Fibroblast of the aortic adventitia (primary cell): ENCODE measurements at places on chromosomes 16 and 17.
A peak's percentile ranks its signal among the peaks of the same experiment; 100 is the strongest.

- no peak for DNase-seq
These were observed 37.1 kb upstream of the MGAT5B start for GRCh38 chr17:76830987-76831715.

DNA sequence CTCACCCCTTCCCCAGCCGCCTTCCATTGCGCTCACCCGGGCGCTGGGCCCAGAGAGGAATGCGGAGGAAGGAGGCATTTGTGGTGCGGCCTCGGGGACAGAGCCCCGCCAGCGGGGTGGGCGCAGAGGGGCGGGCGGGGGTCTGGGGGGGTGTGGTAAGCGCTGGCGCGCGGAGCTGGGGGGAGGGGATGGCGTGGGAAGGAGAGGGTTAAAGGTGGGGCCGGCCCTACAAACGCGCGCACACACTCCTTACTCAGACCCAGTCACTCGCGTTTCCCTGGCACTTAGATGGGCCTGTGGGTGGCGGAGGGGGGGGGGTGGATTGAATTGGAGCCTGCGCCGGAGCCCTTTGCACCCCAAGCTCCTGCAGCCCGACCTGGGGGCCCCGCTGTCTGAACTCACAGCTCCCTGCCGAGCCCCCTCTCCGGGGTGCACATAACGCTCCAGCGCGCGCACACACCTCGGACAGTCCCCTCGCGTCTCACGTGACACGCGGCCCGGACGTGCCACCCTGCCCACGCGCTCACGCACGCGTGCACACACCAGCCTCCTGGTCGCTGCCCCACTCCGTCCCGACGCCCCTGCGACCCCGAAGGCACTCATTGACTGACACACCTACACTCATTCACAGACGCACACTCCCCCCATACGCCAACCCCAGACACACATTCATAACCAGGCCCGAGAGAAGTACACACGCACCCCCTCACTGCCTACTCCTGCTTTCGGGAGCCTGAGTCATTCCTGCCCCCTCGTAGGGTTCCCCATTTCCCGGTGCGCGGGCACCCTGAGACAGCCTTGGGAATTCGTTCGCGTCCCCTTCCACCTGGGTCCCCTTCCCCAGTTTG, 844 bp downstream of the TBKBP1 start:
- peak; percentile 64 for DNase-seq

GRCh38 chr17:61208301-61209105, 191.1 kb upstream of the TBX2 start:
- peak; percentile 40 for DNase-seq

- no peak for DNase-seq
These were observed 12.0 kb downstream of the IL4R start for GRCh38 chr16:27325736-27326135.

DNA sequence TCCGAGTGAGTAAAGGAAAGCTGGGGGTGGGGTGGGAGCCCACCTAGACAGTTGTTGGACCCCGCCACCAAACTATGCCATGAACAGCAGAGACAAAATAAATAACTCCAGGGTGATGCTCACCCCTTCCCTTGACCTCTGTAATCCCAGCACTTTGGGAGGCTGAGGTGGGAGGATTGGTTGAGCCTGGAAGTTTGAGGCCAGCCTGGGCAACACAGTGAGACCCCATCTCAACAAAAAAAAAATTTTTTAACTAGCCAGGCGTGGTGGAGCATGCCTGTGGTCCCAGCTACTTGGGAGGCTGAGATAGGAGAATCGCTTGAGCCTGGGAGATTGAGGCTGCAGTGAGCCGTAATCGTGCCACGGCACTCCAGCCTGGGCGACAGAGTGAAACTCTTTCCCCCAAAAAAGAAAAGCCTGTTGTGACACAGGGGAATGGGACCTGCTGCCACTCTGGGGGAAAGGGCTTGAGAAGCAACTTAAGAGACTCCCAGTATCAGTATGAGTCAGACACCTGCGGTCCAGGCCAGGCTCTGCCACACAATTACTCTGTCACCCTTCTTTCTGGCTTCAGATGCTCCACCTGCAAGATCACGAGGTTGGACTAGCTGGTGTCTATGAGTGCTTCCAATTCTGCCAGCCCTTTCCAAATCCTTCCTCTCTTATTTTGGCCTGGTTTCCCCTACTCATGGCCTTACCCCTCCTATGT, 5.0 kb downstream of the SGCA start:
- peak; percentile 31 for DNase-seq

DNA sequence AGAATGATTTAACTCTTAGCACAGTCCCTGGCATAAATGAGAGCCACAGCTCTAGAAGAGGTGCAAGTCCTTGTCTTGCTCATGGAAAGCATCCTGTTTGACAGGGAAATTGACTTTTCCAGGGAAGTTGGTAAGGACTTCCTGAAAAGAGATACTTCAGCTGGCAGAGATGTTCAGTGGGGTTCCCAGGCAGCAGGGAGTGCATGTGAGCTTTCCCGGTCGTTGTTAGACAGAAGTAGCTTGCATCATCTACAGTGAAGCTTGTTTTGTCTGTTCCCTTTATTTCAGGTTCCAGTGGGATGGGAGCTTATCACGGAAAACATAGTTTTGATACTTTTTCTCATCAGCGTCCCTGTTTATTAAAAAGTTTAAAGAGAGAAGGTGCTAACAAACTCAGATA, 22.9 kb downstream of the ALDH3A2 start:
- DNase-seq, result peak; percentile 11

- no peak for DNase-seq
These were observed 83.9 kb downstream of the SHISA6 start for GRCh38 chr17:11324846-11325420.

DNA sequence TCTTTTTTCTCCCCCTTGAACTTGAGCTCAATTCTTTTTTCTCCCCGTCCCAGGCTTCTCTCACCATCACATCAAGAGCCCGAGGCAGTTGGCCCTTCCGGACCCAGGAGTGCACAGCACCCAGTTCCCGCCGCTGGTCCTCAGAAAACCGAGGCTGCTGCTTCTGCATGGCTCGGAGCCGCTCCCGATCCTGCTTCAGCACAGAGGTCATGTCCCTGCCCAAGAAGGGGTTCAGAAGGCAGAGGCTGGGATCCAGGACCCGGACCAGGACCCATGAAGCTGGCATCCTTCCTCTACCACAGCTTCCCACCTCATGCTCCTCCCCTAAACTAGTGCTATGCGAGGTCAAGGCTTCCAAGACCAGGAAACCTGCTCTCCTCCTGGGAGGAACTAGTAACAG, 10.5 kb downstream of the PER1 start:
- DNase-seq, result no peak

DNA sequence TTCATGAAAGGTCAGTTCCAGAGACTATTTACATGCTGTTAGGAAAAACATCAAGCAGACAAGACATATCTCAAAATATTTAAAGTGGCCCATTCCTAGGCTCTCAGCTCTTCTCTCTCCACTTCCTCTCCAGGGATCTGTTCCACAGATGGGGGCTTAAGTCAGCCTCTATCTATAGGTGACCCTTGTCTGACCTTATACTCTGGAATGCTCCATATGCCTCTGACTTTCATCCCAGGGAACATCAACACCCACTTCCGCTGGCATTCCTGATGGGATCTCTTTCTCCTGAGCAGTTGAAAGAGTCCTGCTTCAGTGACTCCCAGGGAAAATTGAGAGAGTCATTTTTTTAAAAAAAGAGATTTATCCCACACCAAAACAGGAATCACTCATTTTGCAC, 11.5 kb upstream of the WIPI1 start:
- no peak for DNase-seq

- DNase-seq, result no peak
These were observed 3.7 kb upstream of the NPIPB15 start for GRCh38 chr16:74372369-74372768.

DNA sequence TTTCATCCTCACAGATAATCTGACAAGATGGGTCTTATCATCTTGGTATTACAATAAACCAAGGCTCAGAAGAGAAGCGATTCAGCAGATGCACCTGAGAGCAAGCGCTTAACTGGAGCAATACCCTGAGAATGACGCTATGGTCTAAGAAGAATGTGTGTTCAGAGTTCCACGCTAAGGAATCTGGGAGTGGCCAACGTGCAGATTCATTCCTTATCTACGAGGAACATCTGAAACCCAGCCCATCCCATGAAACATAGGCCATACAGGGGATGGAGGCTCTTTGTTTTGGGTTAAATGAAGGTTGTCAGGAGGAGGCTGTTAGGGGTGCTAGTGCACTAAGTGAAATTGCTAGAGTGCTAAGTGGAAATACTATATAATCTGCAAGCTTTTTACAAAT, 28.5 kb upstream of the KDM8 start:
- peak; percentile 45 for DNase-seq

DNA sequence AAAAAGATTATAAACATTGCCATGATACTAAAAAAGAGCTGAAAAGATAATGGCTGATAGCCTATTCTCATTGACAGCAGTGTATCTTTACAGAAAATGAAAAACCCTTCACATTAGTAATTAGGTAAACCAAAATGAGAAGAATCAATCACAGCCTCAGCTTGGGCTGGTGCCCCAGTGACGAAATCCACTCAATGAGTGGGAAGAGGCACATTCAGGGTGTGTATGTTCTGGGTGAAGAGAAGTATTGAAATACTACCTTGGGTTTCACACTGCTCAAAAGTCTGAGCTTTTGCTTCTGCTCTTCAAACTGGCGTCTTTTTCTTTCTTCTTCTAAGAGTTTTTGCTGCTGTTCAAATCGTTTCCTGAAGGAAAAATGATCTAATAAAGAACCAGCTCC, 24.2 kb downstream of the SYNRG start:
- DNase-seq, result no peak

GRCh38 chr17:50872710-50873424, 6.7 kb upstream of the TOB1 start:
- peak; percentile 84 for DNase-seq

GRCh38 chr16:73040136-73040535, 7.8 kb downstream of the ZFHX3 start:
- DNase-seq, result no peak

DNA sequence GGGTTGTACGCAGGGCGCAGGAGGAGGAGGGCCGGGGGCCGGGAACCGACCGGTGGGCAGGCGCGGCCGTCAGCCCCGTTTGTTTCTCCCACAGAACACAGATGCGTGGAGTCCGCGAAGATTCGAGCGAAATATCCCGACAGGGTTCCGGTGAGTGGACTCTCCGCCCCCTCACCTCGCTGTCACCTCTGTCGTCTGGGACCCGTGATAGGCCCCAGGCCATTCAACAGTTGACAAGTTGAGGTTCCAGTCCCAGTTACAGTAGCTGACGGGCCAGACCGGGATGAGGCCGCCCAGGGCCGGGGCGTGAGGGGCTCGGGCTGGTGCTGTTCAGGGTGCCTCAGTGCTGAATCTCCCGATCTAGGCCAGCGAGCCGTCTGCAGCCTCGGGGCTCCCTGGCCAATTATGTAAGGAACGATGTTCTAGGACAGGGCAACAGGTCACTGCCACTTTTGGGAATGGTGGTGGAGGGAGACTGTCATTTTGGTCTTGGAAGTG, 628 bp downstream of the GABARAPL2 start:
- DNase-seq, result no peak

DNA sequence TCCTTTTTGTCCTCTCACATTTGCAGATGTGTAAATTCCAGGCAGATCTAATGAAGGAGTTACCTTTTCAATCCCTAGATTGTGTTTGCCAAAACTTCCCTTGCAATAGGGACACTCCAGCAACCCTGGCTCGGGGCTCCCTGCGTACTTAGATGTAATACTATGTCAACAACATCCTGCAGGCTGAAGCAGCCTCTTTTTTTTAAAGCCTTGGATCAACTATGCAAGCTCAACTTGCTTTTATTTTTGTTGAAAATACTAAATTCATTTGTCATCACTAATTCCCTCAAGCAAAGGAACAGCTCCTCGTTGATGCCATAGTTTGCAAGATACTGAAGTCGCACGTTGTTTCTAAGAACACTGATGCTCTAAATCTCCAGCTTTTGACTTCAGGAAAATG, 59.1 kb downstream of the GRIN2A start:
- DNase-seq, result peak; percentile 39

DNA sequence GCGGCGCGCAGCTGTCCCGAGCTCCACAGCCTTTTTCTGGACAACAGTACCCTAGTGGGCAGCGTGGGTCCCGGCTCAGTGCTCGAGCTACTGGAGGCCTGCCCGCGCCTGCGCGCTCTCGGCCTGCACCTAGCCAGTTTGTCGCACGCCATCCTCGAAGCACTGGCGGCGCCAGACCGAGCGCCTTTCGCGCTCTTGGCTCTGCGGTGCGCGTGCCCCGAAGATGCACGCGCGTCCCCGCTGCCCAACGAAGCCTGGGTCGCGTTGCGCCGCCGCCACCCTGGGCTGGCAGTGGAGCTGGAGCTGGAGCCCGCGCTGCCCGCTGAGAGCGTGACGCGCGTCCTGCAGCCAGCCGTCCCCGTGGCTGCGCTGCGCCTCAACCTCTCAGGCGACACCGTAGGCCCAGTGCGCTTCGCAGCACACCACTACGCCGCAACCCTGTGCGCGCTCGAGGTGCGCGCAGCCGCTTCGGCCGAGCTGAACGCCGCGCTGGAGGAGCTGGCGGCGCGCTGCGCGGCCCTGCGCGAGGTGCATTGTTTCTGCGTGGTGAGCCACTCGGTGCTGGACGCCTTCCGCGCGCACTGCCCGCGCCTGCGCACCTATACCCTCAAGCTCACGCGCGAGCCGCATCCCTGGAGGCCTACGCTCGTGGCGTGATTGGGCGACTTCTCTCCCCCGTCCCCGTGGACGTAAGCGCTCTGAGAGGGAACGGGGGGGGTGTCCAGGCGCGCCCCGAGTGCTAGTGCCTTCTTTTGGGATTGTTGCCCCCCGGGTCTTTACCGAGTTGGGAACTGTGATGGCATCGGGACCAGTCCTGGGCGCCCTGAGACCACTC, 1.2 kb upstream of the HSF4 start:
- DNase-seq, result peak; percentile 56

GRCh38 chr17:48456589-48456988, 26.6 kb upstream of the SKAP1 start:
- DNase-seq, result no peak

- DNase-seq, result no peak
These were observed 123.4 kb downstream of the NTN1 start for GRCh38 chr17:9144502-9145249.

- peak; percentile 42 for DNase-seq
These were observed 19.8 kb downstream of the TMEM94 start for GRCh38 chr17:75476271-75476671.

GRCh38 chr16:68875871-68876270, 32.5 kb downstream of the TANGO6 start:
- no peak for DNase-seq

GRCh38 chr17:77410470-77410869, 269.7 kb downstream of the SEC14L1 start:
- DNase-seq, result no peak

DNA sequence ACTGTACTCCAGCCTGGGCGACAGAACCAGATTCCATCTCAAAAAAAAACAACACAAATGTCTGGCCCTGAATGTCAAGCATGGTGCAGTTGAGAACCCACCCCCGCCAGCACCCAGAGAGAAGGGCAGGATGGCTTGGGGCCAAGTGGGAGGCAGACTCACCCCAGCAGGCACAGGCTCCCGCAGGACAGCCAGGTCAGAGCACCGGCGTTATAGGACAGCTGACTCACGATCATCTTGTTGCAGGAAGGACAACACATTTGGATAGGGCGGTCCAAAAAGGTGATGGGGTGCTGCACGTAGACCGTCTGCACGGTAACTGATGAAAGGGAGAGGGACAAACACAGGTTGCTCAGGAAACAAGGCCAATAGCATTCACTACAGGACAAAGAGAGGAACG, 33.3 kb downstream of the LITAF start:
- no peak for DNase-seq

GRCh38 chr16:86671486-86672178, 93.3 kb downstream of the FOXL1 start:
- no peak for DNase-seq
